Stimulated activated CD4-positive, alpha-beta T cell treated with anti-CD3 and anti-CD28 coated beads, Interleukin-2, amount 100 ng/mL, for 48 hours (primary cell): ENCODE measurements at places on chromosomes 7 and 10.
A peak's percentile ranks its signal among the peaks of the same experiment; 100 is the strongest.

- DNase-seq: no peak
Measured at GRCh38 chr10:107091126-107091525, 73.4 kb downstream of the SORCS1 start.

DNA sequence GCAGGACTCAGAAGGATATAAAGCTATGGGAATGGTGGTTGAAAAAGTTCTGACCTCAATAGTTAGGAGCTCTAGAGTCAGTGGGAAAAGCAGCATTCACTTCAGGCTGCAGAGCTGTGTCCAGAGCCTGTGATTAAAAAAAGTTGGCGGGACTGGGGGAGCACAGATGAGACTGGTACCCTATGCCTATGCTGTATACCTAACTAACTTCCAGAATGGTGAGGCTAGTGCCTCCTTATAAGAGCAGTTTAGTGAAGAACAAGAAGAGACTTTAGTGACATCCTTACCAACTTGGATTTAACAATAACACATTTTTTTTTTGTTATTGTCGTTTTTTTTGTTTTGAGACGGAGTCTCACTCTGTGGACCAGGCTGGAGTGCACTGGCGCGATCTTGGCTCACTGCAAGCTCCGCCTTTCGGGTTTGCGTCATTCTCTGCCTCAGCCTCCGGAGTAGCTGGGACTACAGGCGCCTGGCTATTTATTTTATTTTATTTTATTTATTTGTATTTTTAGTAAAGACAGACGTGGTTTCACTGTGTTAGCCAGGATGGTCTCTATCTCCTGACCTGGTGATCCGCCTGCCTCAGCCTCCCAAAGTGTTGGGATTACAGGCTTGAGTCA, 6.6 kb upstream of the ZNF282 start:
- no peak for DNase-seq

DNA sequence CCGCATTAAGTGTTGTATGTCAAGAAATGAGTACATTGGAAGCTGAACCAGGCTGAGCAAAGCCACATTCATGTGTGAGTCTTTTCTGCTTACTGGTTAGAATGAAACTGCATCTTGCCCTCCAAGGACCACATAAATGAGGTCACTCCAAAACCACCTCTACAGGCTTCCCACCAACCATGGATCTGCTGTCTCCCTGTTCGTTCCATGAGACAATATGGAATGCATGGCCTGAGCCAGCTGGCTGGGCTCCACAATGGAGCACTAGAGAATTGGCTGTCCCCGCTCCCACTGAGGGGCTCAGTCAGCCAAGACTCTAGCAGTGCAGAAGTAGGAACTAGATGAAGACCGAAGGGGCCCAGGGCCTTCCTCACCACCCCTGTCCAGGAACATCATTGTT, 120.8 kb downstream of the TNS3 start:
- no peak for DNase-seq

DNA sequence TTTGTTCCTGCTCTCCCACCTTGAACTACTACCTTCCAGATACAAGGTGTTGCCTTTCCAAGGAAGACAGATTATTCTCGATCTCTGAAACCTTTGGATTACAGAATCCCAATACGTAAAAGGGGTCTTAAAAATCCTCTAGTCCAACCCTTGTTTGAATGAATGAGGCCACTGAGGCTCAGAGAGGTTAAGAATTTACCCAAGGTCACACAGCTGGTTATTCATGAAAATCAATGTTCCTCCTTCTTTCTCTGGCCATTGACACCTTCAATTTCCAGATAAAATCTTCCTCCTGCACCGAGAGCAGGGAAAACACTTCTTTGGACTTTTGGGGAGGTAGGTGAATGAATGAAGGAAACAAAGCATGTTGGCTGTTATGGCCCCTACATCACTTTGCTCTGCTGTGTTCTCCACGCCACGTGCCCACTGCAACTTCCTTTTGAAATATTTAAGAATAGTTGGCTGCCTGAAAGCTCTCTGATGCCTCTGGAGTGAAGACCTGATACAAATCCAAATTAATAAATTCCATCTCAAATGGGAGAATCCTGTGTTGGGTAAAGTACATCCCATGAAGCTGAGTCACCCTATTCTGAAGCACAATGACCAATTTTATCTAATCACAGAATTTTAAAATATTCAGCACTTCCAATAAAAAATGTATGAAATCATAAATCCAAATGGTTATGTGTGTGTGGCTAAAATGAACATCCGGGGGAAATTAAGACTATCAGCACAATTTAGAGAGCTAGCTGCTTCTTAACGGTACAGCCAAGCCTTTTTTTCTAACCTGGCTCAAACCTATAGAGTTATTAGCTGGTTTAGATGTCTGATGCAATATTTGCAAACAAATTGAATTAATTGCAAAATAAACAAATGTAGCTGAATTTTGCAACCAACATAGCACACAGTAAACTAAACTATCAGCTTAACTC, 7.3 kb downstream of the SVIL start:
- DNase-seq: no peak

- DNase-seq: no peak
Measured at GRCh38 chr7:46577394-46577793, 656.3 kb upstream of the IGFBP3 start.

- DNase-seq: no peak
Measured at GRCh38 chr10:31299119-31299518, 19.9 kb upstream of the ZEB1 start.

- DNase-seq: no peak
Measured at GRCh38 chr7:35342786-35343185, 88.9 kb upstream of the TBX20 start.

DNA sequence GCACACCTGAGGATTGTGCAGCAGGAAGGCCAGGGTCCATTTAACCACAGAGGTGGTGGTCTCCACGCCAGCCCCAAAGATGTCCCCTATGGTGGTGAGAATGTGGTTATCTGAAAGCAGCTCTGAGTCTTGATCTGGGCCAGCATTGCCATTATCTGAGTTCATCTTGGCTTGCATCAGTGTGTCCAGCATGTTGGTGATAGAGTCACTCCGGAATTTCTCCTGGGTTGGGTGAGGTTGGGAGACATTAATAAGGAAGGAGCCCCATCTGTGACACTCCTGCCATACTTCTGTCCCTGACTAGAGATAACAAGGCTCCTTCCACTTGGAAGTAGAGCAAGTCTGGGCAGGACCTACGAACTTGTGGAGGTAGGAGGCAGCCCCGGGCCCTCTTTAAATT, 4.2 kb downstream of the CYP17A1 start:
- DNase-seq: no peak

- DNase-seq: no peak
Measured at GRCh38 chr10:86938260-86938659, 19.2 kb downstream of the MMRN2 start.

DNA sequence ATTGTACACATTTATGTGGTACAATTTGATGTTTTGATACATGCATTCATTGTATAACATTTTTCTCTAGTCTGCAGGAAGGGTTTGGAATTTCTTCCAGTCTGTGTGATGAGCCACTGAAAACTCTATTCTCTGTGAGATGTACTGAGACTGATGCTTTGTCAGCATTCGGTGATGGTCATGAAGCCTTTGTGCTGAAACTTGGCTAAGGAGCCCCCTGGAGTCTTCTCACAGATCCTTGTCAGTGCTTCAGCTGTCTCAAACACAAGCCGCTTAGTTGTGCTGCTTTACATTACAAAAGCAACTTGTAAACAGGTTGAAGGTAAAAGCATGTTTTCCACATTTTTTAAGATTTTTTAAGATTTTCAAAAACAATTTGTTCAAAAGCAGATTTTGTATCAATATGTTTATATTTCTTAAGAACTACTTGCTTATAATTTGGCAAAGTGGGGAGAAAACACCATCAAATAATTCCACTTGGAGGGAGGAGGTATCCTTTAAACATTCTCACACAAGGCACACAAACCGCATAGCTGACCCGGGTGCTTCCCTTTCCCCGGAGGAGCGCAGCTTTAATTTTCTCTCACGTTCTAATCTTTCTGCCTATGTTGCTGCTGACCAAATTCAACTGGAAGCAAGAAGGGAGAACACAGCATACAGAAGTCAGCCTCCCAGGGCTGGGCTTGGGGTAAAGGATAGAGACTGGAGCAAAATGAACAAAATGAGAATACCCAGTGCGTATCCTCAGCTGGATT, 249.8 kb upstream of the VSTM2A start:
- no peak for DNase-seq

DNA sequence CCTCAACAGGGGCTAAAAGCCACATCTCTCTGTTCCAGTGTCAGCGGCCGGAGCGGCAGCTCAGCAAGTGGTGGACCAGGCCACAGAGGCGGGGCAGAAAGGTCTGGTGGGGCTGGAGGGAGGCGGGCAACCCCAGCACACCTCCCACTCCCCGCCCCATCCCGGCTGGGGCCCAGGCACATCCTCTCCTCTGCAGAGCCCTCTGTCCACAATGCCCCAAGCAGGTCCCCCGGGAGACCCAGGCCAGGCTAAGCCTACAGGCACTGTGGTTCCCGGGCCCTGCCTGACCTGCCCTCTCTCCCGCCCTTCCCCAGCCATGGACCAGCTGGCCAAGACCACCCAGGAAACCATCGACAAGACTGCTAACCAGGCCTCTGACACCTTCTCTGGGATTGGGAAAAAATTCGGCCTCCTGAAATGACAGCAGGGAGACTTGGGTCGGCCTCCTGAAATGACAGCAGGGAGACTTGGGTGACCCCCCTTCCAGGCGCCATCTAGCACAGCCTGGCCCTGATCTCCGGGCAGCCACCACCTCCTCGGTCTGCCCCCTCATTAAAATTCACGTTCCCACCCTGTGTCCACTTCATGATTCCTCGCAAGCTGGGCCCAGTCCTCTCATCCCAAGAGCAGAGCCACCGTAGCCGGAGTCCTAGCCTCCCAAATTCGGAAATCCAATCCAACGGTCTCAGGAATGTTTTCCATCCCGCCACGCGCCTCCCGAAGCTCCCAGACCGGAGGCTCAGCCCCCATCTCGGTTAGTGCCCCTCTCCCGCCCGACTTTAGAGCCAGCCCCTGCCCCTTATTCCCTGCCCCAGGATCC, 2.1 kb downstream of the ADIRF start:
- no peak for DNase-seq

- DNase-seq: no peak
Measured at GRCh38 chr10:23384364-23384763, 39.8 kb upstream of the C10orf67 start.

- peak; percentile 68 for DNase-seq
Measured at GRCh38 chr10:5412277-5412941, at the start of gene NET1. NET1 (plus strand) TSS chr10:5412557; CDS start chr10:5412693, 136 bp downstream.

- no peak for DNase-seq
Measured at GRCh38 chr7:46909601-46910051, 672.3 kb downstream of the TNS3 start.

DNA sequence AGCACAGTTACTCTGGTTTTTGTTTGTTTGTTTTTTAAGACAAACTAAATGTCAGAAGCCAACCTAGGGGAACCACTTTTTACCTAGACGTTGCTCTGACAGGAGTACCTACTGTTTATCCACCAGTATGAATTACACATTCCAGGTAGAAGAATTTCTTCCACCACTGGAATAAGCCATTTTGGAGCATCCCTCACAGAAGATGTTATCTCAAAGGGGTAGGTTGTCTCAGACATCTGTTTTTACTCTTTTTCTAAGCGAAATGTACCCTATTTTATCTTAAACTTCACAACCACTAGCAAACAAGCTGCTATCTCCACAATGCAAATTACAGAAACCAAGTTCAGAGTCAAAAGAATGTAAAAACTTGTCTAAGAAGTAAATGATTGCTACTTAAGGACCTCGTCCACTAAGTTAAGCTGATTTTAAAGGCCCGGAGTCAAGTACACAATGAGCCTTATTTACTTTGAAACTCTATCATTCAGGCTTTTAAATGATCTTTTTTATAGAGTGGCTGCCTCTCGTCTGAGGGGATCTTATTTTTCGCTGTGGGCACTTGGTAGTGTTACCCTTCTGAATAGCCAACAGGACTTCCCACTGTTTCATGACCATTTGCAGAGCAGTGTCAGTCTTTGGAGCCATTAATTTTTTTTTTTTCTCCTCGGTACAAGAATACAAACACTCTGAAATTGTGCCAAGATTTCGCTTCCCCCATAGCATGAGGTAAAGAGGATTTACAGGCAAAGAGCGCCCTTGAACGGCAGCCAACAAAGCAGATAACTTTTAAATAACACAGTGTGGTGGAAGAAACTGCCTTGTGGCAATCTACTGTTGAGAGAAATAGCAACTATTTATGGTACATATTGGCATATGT, 15.7 kb upstream of the ARMC3 start:
- DNase-seq: no peak

- no peak for DNase-seq
Measured at GRCh38 chr10:90321132-90321816, 536.6 kb downstream of the HTR7 start.

DNA sequence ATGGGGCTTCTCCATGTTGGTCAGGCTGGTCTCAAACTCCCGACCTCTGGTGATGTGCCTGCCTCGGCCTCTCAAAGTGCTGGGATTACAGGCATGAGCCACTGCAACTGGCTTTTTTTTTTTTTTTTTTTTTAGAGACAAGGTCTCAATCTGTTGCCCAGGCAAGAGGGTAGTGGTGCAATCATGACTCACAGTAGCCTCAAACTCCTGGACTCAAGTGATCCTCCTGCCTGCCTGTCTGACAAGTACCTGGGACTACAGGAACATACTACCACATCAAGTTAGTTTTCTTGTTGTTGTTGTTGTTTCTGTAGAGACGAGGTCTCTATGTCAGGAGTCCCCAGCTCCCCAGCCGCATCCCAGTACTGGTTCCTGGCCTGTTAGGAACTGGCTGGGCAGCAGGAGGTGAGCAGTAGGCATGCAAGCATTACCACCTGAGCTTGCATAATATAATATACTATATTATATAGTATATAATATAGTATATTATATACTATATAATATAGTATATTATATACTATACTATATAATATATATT, 55.7 kb downstream of the TPK1 start:
- DNase-seq: no peak

DNA sequence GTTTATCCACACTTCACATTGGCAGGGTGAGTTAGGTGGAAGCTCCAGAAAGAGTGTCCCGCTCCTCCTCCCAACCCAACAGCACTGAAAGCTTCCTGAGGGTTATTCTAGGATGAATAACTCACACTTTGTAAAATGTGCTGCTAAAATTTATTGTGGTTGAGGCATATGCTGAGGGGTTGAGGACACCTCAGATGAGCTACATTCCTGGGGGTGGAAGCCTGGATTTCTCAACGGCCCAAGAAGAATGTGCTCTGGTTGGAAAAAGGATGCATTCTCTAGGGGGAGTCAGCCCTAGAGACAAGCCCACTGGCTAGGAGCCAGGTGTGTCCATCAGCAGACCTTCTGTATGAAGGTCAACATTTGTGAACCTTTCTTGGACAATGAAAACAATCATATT, 91.5 kb upstream of the PDE1C start:
- no peak for DNase-seq

GRCh38 chr10:70634011-70634410, 31.5 kb upstream of the PRF1 start:
- DNase-seq: no peak

- DNase-seq: no peak
Measured at GRCh38 chr10:324593-324992, 189.3 kb downstream of the ZMYND11 start.
